ENCODE measurements at places on chromosomes 2 and 18. TPM values are rescaled to one million over a fixed set of nuclear protein-coding genes. Genes with fewer than 3 reads are reported as not detected.

ANKRD30BL gene
- total RNA-seq: 0.16 TPM

DNA sequence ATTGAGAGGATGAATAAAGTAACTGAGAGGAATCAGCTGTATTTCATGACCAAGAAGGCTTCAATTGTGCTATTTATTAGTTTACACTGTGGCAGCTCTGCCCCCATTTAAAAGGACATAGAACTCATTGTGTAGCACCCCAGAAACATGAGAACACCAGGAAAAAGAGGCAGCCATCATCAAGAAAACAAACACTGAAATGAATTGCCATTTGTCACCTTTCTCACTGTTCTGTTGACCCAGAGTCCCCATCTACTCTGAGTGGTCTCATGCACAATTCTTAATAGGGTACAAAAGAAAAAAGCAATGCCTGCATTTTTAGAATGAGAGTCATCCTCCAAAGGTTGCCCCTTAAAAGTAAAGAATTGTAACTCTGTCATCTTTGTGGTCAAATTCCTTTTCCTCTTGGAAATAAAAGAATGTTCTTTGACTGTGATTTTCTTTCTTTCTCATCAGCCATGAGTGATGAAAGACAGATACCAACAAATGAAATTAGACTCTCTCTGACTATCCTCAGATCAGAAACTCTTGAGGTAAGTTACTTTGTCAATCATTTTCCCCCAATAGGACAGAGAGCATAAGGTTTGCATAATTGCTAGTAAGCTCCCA, 1941.9 kb upstream of the PIK3C3 start:
- no peak for DNase-seq

DNA sequence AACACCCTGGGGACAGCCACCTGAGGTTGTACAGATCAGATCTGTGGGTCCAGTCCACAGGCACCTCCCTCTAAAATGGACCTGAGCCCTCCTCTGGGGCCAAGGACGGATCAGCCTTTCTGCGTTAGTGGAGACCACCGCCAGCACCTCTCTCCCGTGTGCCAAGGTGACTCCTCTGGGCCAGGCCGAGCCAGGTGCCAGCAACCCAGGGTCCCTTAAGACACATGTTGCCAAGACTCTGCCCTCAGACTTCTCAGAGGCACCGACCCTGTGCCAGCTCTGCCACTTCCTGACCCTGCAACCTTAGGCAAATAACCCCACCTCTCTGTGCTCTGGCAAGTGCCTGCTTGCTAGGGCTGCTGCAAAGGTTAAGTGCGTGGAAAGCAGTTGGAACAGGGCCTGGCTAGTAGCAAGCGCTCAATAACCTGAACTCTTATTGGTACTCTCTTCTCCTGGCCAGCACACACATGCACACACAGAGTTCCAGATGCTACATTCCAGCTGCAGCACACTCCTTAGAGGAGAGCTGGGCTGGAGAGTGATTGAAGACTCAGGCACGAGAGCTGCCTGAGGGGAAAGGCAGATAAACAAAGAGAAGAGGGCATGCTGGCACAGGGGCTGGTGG, 105.6 kb downstream of the TNS1 start:
- no peak for DNase-seq

GRCh38 chr2:113127646-113128570, 510 bp downstream of the IL1RN start:
- DNase-seq: no peak

DNA sequence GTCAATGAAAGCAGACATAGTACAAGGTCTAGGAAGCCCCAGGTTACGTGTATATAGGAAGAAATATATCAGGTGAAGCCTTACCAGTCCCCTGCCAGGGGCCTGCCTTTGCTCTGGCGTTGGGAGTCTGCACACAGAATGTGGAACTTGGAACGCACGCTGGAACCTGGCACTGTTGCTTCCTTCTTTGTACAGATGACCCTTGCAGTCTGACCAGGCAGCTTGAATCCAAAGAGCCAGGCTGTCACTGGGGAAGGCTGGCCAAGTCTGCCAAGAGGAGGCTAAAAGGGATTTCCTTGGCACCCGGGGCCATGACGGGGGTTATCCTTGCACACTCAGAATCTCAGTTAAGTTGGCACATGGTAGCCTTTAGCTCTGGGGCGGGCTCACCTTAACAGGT, 39.5 kb downstream of the TMEM247 start:
- DNase-seq: no peak

DNA sequence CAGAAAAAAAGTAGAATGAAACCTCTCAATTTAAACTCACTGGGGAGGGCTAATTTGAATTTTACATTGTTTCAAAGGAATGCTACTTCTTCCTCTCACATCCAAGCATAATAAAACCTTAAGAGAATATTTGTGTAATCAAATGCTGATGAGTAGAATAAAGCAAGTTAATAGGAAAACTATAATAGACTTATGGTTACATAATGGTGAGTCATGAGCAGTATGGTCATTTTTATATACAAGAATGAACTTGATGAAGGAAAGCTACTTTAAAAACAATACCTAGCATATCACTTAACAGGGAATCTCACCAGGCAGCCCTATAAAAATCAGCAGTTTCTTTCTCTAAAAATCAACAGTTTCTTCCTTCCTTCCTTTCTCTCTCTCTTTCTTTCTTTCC, 80.3 kb downstream of the VSNL1 start:
- peak; percentile 77 for DNase-seq

GRCh38 chr2:232668805-232669444, 28.2 kb upstream of the GIGYF2 start:
- peak; percentile 51 for DNase-seq

DNA sequence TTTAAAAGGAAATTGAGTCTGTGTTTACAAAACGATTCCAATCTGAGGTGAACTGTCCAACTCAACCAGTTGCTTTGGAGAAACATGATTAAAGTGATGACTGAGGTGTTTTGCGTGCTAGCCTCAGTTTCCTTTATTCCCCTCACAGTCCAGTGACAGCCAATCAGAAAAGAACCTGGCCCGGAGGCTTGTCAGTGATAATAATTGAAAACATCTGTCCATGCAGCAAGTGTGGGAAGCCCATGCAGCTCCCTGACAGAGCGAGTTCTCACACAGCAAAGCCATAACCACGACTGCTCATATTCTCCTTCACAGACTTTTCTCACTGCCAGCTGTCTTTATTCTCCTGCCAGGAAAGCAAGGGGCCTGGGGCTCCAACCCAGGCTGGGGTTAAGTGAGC, 613.4 kb downstream of the ARHGAP15 start:
- DNase-seq: no peak

GRCh38 chr2:136114382-136114781, 3.6 kb downstream of the CXCR4 start:
- DNase-seq: no peak
